B cell (primary cell): ENCODE measurements at places on chromosomes 5 and 9.

DNA sequence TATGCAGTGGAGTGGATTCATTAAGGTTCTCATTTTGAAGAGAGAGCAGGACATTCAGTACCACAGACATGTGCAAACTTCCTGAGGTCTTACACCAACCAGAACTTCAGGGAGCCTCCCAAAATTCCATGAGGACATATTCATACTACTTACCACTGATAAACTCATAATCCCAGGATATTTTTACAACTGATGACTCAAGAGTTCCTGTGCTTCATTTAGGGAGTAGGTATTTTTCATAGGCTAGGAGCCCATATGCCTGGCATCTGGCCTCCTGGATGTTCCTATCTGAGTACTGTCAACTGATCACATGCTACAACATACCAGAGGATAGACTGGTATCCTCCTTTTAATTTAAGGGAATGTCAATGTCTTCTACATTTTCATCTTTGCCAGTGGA, 578.0 kb downstream of the EFNA5 start:
- no peak for DNase-seq

DNA sequence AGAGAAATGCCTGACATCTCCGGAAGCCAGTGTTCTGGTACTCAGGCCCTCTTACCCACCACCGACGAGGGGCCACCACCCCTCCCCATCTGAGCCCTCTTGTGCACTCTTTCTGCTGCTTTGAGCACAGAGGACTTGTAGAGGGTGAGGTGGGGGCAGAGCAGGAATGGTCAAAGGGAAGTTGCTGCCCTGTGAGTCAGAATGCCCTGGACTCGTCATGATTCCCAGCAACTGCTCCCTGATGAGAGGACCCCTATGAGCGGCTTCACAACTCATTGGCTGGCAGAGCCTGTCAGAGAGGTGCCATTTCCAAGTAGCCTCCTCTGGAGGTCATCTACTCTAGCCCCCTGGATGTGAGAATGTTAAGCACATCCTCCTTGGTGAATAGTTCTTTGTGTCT, 845 bp downstream of the ECSCR start:
- no peak for DNase-seq

GRCh38 chr9:134069480-134070399, 1.9 kb upstream of the BRD3 start:
- DNase-seq: peak; percentile 35

DNA sequence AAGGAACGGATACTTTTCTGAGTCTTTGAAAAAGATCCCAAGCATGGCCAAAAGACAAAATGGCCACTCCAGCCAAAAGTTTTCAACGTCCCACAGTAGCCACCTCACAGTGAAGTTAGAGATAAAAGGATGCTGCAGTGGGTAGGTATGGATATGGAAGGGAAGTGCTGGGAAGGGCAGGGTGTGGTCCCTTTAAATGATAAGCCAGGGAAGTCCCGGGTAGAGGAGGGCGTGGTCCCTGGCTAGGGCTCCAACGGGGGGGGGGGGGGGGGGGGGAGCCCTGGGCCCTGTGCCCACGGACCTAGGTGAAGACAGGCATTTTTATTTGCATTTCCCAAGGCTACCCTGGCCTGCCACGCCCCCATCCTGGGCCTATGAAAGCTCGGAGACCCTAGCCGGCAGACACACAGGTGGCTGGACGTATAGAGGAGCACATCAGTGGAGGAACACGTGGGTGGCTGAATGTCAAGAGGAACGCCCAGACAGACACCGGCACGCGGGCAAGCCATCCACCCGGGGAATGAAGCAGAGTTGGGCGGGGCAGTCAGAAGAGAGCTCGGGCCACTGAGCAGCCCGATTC, 306.7 kb downstream of the NFIB start:
- DNase-seq: no peak

DNA sequence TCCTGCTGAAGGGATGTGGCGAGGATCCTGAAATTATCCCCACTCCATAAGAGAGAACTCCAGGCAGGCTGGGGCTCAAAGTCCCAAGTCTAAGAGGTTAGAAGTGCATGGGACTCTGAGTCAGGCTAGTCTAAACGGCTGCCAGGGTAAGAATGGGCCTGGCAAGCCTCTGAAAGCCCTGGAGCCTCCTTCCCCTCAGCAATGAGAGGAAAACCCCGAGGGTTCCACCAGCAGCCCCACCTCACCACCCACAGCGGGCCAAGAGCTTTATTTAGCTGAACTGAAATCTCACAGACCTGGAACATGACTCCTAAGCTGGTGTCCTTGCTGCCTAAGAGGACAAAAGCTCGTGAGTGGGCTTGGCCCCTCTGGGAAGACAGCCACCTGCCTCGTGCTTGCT, 135.5 kb downstream of the SEC61B start:
- no peak for DNase-seq

DNA sequence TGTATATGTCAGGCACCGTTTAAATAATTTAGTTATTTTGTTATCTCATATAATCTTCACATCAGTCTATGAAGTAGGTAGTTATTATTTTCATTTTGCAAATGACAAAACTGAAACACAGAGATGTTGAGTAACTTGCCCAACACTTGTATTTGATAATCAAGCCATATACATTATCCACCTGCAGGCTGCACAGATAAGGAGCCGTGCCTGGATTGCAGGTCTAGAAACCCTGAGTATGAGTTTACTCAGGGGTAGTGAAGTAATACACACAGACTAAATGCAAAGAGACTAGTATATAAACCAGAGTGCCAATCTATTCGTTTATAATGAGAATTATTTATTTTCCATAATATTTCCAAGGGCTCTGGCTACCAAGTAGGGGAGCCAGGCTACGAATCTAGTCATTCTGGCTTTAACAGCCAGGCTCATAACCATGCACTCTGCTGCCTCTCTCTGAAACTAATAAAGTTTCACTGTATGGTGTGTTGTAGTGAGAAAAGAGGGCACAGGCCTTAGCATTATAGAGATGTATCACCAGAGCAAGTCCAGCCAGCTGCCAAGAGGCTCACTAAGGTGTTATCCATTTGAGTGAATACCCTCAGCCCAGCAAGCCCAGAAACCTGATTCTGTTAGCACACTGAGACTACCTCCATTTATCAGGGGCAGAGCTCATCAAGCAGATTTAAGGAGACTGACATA, 4.5 kb downstream of the HEMGN start:
- no peak for DNase-seq

DNA sequence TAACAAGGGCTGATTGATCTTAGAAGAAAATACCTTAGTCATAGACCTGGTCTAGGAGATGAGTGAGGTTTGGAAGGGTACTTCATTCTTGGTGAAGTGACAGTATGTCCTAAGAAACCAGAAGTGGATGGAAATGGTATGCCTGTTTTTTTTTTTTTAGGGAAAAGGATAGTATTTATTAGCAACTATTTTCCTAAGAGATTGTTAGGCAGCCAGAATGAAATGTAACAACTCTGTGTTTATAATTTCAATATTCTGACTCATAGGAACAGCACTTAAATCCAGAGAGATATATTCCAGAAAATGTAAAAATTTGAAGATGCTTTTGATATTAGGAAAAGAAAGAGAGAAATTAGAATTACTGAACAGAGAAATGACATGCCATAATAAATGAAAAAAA, 21.2 kb upstream of the ARL14EPL start:
- no peak for DNase-seq

- peak; percentile 36 for DNase-seq
Observed at GRCh38 chr5:88665750-88666215, 217.2 kb downstream of the MEF2C start.

GRCh38 chr9:70413464-70413798, 1.0 kb downstream of the KLF9 start:
- DNase-seq: no peak

- no peak for DNase-seq
Observed at GRCh38 chr5:156149213-156149612, 177.8 kb upstream of the SGCD start.

- DNase-seq: no peak
Observed at GRCh38 chr5:150085191-150085912, 1.0 kb downstream of the CSF1R start.

GRCh38 chr5:14041528-14042192, 97.2 kb upstream of the DNAH5 start:
- no peak for DNase-seq

- no peak for DNase-seq
Observed at GRCh38 chr9:91302831-91303230, 58.9 kb downstream of the AUH start.

DNA sequence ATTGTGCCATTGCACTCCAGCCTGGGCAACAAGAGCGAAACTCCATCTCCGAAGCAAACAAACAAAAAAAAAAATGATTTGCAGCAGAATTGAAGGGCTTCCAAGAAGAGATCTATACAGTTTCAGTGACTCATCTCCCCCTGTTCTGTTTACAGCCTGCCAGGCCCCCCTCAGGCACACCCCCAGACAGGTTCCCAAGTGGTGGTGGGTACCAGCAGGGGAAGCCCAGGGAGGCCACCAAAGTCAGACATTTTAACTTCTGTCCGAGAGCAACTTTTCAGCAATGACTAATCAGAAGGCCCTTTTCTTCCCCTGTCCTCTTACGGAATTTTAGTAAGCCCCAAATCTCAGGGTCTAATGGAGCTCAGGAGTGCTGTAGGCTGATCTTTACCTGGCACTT, 98.7 kb downstream of the PAX5 start:
- no peak for DNase-seq

DNA sequence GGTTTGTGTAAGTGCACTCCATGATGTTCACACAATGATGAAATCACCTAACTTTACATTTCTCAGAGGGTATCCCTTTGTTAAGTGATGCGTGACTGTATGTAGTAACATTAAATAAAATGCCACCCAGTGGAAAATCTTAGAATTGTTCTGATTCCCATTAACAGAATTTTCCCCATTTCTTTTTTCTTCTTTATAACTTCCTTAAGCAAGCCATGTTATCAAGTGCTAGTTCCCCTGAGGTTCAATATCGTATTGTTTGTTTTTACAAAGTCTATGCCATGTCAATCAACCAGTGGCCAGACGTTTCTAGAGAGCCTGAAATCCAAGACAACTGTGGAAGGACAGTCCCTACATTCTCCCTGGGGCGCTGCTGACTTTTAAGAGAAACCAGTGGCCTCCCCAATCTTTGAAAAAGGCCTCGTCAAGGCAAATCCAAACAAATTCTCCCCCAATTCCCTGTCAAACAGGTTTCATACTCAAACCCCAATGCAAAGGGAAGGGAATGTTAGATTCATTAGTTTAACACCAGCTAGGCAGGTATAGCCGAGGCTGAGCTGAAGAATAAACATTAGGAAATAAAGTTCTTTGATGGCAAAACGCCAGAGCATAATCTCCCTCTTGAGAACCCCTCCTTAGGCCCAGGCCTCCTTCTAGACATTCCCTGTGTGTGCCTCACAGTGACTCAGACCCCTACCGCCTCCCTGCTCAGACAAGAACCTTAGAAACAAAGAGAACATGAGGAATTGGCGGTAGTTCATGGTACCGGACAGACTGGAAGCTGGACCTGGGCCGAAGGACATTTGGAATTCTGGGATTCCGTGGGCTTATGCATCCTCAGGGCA, 198.7 kb downstream of the GNA14 start:
- DNase-seq: no peak

- DNase-seq: no peak
Observed at GRCh38 chr9:103152473-103152872, 157.3 kb downstream of the CYLC2 start.

GRCh38 chr9:81118416-81118815, 570.9 kb downstream of the TLE1 start:
- no peak for DNase-seq

GRCh38 chr5:42982107-42982622, 58.0 kb downstream of the ANXA2R start:
- DNase-seq: no peak

DNA sequence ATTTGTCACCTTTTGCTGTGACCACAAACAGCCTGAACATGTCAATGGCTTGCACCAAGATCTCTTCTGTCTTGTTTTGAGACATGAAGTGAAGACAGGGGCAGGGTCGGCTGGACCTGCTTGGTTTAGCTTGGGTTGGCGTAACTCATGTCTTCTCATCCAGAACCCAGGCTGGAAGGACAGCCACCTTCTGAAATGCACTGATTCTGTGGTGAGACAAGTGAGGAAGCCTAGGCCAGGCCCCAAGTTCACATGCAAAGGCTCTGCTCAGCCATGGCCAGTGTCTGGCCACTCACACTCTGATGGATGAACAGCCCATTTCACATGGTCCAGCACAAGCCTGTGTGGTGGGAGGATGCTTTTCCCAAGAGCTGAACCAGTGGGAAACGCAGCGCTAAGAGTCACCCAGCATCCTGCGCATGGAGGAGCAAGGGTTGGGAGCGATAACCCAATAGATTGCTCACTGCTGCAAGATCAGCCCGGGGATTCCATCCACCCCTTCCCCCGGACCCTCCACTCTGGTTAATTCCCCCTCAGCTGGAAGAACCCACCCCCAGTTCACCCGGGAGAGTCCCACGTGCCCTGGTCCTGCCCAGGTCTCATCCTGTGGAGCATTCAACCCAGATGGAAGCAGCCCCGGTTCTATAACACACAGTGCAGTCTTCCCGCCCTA, 16.2 kb upstream of the MED10 start:
- no peak for DNase-seq

DNA sequence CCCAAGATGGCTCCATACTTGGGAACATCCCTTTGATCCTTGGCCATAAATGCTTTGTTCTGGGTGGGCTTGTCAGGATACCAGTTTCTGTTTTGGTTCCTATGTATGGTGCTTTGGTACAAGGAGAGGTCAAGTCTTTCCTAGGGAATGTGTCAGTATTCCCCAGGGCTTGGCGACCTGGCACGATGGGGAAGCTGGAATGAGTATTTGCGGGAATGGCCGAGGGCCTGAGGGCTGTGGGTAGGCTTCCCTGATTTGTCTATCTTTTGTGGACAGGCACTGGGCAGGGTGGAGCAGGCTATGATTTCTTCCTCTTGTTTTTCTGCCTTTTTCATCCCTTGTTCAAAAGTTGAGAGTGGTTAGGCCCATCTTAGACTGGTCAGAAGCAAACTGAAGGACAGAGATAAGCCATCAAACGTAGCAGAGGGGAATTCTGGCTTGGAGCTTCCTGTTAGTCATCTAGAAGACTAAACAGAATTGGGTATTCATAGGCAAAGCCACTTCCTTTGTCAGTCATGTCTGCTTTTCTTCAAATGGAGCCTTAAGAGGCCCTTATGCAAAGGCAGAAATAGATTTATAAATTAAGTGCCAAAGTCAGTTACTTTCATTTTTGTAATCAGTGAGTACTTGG, 13.7 kb downstream of the DOCK2 start:
- DNase-seq: no peak

- no peak for DNase-seq
Observed at GRCh38 chr5:56106837-56107236, 112.1 kb upstream of the IL6ST start.

- DNase-seq: no peak
Observed at GRCh38 chr5:110361471-110361870, 365.0 kb downstream of the TMEM232 start.
